ENCODE measurements at places on chromosomes 7 and 10.

GRCh38 chr10:74361678-74362077 is 210.7 kb downstream of the ADK start:
- DNase-seq = no peak

DNA sequence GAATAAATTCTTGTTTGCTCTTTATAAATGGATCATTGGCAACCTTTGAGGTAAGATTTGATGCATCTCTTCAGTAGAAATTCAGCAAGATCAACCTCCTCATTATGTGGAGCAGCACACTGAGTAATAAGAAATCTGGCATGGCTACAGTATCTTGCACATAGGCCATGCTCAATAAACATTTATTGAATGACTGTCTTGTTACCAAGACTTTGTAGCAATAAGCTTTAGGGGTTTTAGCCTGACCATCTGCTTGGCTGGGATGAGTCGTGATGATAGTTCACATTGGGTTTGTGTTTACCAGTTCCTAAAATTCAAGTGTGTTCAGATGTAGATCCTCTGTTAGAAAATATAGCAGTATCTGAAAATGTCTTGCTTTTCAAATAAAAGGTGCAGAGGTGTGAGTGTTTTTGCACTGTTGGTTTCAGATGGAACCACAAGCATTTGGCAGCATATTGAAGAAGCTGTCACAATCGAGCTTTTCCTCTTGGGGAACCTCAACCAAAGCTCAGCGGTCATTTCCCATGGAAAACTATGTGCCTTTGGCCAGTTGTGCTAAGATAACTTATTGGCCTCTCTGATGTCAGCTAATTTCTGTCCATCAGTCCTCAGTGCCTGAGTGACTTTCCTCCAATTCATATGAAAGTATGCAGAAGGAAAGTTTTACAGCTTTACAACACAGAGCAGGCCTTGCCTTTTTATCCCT is 442.6 kb downstream of the GFRA1 start:
- DNase-seq = no peak

GRCh38 chr7:24956021-24956420 is 24.0 kb downstream of the OSBPL3 start:
- DNase-seq = no peak

DNA sequence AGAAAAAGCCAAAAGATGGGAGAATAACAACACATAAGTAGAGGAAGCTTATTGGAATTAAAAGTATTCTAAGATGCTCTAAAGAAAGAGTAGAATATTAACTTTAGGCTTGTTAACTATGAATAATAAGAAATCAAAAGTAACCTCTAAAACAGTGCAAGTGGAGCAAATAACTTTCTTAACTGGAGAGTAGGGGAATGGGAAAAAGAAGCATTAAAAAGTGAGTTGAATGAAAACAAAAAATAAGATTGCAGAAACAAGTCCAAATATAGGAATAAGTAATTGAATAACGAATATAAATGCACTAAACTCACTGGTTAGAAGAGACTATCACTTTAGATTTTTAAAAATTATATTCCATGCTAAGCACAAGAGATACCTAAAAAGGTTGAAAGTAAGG is 63.9 kb downstream of the HECTD2 start:
- no peak for DNase-seq

GRCh38 chr7:17807242-17807641 is 133.1 kb downstream of the SNX13 start:
- DNase-seq = no peak

DNA sequence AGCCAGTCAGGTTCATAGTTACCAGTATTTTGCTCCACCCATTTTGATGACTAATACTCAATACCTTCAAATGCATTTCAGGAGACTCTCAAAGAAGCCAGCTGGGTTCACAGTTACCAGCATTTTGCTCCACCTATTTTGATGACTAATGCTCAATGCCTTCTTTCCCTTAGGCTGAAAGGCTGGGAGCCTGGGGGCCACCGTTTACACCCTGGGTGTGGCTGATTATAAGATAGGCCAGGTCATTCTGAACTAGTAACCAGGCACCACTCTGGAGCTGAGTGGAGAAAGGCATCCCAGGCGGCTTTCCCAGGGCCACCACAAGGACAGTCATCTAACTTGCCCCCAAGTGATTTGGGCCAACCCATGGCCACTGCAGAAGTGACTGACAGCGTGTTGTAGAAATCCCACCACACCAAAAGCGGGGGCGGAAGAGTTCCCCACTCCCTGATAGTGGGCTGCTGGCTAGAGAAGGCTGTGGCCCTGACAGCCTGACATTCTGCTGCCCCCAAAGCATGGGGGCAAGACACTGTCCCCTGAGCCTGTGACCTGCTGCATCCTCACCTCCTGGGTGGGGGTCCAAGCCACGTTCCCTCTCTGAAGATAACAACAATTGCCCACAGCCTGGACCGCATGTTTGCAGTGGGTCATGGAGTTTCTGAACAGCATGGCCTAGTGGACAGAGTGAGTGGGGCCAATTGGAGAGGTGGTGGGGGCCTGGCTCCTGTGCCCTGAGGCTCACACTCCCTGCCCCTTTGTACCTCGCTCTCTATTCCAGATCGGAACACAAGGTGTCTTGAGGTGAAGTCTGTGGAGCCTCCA is 23.0 kb upstream of the ZNF488 start:
- peak; percentile 20 for DNase-seq

GRCh38 chr7:102208826-102209225 is 77.8 kb upstream of the SH2B2 start:
- no peak for DNase-seq

GRCh38 chr7:143492043-143492471 is 14.4 kb downstream of the TAS2R41 start:
- DNase-seq = peak; percentile 57

- DNase-seq = no peak
Measured at GRCh38 chr7:134546955-134547354, 2.0 kb upstream of the AKR1B15 start.

DNA sequence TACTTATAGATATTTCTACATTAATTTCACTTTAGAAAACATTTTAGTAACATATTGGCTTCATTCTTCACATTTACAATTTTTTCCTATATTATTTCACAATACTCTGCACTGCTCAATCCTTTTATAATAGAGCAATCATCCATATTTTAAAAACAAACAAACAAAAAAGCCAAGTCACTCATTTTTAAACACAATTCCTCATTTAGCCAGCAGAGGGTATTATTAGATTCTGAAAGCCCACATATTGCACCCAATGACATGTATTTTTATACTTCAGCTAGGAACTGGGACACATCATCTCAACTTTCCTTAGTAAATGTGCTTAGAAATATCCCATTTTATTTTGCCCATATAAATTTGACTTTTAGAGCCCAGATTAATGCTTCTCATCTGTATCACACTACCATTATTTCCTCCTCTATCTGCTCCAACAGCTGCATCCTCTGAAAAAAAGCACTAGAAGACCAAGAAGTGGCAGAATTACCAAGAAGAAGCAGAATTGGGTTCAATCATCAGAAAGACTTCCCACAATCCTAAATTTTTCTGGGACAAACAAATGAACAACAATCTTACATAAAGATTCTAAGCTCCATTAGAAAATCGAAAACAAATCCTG is 29.5 kb downstream of the CTNNA3 start:
- DNase-seq = peak; percentile 34

DNA sequence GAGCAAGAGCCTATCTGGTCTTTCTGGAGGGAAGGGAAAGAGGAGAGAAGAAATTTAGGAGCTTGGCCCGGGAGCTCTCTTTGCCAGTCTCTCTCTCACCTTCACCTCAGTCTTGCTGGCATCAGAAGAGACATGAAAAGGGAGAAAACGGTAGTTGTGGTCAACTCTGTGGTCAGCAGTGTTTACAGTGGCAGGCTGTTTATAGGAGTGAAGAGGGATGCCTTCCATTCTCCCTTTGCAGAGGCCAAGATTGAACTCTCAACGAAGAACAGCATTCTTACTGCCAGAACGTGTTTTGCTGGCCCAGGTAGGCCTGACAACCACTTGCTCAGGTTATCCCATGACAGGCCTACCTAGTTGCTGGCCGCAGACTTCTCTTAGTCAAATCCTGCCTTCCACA is 133.3 kb downstream of the CCDC3 start:
- peak; percentile 46 for DNase-seq

- no peak for DNase-seq
Measured at GRCh38 chr7:117302396-117302795, 20.5 kb downstream of the WNT2 start.

DNA sequence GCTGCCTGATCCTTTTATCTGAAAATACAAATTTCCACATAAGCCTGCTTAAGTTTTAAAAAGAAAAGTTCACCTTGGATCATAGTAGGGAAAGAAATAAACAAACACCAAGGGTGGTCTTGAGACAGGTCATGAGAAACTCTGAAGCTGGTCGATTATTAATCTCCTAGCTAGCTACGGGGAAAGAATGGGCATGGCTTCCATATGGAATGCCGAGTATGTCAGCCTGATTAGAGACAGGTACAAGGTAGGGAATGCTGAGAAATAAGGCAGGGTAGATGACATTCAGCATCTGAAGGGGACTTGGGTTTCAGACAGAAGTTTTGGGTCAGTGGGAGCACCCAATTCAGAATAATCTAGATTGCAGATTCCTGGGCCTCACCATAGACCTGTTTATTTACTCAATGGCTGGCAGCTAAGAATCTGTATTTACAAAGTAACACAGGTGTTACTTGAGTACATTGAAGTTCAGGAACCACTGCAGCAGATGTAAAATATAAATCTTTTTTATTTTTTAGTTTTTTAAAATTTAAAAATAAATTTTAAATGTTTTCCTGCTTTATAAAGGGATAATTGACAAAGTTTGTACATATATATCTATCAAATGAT is 49.0 kb downstream of the SCIN start:
- no peak for DNase-seq

DNA sequence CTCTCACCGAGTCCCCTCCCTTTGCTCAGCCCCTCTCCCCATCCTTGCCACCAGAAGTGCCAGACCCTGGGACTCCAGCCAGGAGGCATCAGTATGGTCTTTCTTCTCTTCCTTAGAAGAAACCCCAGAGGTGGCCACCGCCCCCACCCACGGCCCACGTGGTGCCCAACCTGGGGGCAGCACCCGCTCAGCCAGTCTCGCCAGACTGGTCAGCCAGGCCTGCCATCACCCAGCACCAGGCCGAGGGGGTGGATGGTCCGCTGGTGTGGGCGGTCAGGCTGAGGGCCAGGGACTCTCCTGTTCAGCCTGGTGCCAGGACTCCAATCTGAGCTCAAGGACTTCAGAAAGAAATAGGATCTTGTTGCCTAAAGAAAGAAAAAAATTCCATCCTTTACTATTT is 5.8 kb upstream of the CLDN4 start:
- no peak for DNase-seq

DNA sequence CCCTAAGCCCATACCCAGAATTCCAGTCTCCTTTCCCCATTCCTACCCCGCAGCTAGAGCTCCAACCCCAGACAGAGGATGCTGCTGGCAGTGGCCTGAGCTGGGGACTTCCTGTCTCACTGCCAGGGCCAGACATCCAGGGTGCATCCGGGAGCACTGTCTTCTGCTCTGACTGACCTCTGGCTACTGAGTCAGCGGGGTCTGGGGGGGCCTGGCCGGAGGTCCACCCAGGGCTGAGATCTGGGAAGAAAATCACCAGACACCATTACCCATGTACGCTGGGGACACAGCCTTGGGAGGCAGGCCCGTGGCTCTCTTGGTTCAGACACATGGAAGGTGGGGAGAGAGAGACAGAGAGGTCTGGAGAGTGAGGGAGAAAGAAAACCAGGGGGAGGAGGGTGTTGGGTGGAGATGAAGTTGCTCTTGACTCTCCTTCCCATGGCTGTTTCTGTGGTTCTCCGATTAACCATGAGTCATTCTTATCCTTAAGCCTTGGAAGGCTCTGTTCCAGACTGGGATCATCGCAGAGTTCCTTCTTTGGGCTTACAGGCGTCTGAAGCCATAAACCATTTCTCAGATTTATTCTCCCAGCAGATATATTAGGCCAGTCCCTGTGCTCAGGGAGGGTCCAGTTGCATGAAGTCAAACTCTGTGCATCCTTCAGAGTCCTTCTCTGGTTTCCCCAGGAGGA is 23.6 kb downstream of the TSPAN15 start:
- DNase-seq = no peak

DNA sequence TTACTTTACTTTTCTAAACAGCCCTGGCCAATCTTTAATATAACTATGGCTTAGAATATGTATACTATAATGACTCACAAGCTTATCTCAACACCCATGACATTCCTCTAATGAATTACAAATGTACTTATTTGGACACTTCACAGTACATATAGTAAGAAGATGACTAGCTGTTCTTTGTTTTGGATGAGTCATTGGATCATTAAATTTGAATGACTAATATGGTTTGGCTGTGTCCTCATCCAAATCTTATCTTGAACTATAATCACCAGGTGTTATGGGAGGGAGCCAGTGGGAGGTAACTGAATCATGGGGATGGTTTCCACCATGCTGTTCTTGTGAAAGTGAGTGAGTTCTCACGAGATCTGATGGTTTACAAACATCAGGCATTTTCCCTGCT is 807.5 kb upstream of the SORCS1 start:
- DNase-seq = peak; percentile 16

- no peak for DNase-seq
Measured at GRCh38 chr10:18351421-18351820, 211.2 kb downstream of the CACNB2 start.

DNA sequence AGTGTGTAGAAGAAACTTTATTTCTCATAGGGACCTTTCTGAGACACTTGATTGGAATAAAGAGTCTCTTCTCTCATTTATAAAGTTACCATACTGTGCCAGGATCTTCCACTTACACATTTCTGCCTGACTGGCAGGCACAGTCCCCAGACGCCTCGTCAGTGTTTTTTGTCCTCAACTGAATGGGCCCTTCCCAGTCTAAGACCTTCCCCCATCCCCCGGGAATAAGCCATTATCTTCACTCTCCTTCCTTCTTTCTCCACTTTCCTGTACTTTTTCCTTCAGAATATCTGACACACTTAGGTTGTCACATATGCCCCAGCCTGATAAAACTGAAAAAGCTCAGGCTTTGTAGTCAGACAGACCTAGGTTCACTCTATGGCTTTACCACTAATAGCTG is 35.3 kb upstream of the KCNIP2 start:
- DNase-seq = peak; percentile 6

- DNase-seq = no peak
Measured at GRCh38 chr7:2173189-2173827, 59.4 kb downstream of the MAD1L1 start.

DNA sequence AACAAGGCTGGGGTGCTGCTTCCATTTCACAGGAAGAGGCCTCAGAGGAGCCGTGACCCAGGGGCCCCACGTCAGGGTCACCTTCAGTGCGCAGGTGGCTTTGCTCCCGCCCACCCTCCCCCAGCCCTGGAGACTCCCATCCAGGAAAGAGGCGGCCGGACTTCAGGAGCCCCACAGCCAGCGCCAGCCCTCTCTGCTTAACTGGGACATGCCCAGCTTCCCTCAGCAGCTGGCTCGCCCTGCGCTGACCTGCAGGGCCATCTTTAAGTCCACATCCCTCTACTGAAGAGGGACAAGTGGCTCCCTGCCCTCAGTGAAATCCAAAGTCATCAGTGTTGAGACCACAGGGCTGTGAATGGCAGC is 141.9 kb upstream of the PPP2R2D start:
- DNase-seq = no peak
